ENCODE measurements at places on chromosomes 6 and 20. TPM values are rescaled to one million over a fixed set of nuclear protein-coding genes. Genes with fewer than 3 reads are reported as not detected.

- peak; percentile 28 for DNase-seq
Measured at GRCh38 chr20:24991897-24992486, 559 bp downstream of the APMAP start.

The PRL gene
- not detected for total RNA-seq

The CLPSL1 gene
- not detected for total RNA-seq

The C20orf202 gene
- not detected for total RNA-seq

The VAPB gene
- 50.8 TPM for total RNA-seq

The PCSK2 gene
- total RNA-seq, result 0.07 TPM

GRCh38 chr20:8946036-8946940, 122.6 kb upstream of the PLCB4 start:
- no peak for DNase-seq

DNA sequence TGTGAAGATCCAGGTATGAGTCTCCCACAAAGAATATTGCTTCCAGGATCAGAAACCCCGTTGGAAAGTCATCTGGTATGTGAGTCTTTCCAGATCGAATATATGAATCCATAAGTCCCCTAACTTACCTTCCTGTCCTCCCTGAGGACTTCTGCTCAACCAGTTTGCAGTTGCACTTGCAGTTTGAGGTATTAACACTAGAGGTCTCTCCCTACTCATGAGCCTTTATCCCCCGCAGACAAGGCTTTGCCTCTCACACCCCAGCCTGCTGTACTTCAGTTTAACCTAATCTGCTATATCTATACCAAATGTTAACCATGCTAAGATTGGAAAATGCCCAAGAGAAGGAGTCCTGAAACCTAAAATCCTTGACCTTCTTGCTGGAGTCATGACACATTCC, 135.3 kb upstream of the DEFB112 start:
- DNase-seq, result no peak

DNA sequence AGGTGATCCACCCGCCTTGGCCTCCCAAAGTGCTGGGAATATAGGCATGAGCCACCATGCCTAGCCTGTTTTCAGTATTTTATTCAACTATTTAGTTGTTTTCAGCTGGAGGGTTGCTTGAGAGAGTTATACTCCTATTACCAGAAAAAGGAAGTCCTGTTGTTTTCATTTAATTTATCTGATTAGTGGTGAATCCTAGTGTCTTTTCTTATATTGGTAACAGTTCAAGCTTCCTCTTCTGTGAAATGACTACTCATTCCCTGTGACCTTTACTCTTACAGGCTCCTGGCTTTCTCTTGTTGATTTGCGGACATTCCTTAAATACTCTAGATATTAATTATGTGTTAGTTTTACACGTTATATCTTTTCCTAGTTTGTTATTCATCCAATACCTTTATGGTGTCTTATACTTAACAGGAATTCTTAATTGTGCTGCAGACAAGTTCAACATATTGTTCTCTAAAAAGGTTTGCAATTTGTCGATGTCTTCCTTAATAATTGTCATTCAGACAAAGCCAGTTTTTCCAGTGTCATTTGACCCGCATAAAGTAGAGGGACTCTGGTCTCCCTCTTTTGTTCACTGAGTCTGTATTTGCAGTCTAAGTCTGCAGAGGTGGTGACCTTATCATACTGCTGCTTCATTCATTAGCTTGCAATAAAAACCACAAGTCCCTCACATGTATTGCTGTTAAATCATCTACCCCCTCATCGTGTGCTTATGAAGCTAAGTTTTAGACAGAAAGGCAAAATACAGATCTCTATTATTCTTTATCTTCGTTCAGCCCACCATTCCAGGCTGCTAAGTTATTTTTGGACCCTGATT, 51.4 kb downstream of the ZBTB9 start:
- no peak for DNase-seq

DNA sequence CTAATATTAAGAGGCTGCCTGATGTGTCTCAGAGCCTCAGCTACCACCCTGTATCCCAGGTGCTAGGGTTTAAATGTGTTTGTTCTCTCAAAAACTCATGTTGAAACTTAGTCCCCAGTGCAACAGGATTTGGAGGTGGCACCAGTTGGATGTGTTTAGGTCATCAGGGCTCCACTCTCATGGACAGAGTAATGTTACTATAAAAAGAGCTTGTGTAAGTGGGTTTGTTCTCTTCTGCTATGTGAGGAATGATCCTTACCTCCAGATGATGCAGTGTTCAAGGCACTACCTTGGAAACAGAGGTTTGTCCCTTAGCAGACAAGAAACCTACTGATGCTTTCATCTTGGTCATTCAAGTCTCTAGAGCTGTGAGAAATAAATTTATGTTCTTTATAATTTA, 164.9 kb upstream of the EPHA7 start:
- DNase-seq, result no peak

GRCh38 chr6:46684771-46685170, 2.9 kb upstream of the TDRD6 start:
- no peak for DNase-seq

- no peak for DNase-seq
Measured at GRCh38 chr20:23456409-23456808, 3.7 kb upstream of the CST11 start.

The DEFB124 gene
- not detected for total RNA-seq

The KIF16B gene
- 7.4 TPM for total RNA-seq

Data from K562 (cell line).